ENCODE measurements at places on chromosomes 7 and 10.

- peak; percentile 85 for DNase-seq
Measured at GRCh38 chr10:78450807-78451485, 417.3 kb downstream of the RPS24 start.

GRCh38 chr7:29482056-29482455 is 81.6 kb upstream of the PRR15 start:
- peak; percentile 49 for DNase-seq

- no peak for DNase-seq
Measured at GRCh38 chr10:48480397-48481374, 124.2 kb downstream of the ARHGAP22 start.

GRCh38 chr7:119929891-119930290 is 343.1 kb upstream of the KCND2 start:
- no peak for DNase-seq

DNA sequence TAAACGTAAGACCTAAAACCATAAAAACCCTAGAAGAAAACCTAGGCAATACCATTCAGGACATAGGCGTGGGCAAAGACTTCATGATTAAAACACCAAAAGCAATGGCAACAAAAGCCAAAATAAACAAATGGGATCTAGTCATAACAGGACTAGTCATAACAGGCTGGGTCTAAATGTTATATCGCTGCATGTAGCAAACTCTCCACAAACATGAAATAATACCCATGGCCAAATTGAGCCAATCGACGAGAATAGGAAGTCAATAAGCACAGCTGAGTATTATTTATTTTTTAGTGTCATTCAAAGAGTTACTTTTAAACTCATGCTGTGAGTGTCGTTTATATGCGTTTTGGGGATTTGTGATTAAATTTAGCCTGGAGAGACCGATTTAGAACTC is 225.1 kb downstream of the TFEC start:
- DNase-seq: peak; percentile 40

GRCh38 chr7:29588900-29589696 is 25.5 kb downstream of the PRR15 start:
- no peak for DNase-seq

DNA sequence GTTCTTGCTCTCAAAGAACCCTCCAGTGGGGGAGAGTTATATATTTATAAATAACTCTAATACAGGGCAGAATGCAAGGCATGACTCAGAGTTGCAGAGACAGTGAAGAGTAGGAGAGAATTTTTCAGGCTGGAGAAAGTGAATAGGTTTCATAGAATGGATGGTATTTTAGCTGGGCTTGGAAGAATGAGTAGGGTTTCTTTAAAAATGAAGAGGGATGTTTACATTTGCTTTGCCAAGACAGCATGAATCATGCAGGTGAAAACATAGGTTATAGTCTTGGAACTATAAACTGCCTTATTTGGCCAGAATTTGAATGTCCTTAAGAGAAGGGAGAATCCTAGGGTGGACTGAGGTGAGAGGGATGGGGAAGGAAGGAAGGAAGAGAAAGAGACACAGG is 124.8 kb downstream of the CPED1 start:
- DNase-seq: no peak

- no peak for DNase-seq
Measured at GRCh38 chr10:15531927-15532722, 161.0 kb upstream of the FAM171A1 start.

- no peak for DNase-seq
Measured at GRCh38 chr10:33236916-33237315, 97.6 kb downstream of the NRP1 start.

DNA sequence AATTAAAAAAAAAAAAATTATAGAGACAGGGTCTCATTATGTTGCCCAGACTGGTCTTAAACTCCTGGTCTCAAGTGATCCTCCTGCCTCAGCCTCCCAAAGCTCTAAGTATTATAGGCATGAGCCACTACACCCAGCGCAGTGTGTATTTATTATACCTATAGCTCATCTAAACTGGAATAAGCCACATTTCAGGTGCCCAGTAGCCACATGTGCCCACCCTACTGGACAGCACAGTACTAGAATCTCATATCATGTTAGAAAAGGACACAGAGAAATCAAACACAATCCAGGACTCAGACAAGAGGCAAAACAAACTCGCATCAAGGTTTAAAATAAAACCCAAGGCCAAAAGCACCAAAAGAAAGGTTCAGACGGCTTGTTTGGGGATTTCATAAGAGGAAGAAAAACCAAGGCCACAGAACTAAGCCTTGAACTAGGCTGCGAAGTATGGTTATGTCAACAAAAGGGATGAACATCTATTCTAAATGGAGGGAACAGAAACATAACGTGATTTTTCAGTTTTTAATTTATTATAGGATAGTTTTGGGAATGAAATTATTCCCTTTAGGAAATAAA is 32.3 kb downstream of the SLC16A9 start:
- DNase-seq: no peak
